ENCODE measurements at places on chromosomes 11 and 22.

DNA sequence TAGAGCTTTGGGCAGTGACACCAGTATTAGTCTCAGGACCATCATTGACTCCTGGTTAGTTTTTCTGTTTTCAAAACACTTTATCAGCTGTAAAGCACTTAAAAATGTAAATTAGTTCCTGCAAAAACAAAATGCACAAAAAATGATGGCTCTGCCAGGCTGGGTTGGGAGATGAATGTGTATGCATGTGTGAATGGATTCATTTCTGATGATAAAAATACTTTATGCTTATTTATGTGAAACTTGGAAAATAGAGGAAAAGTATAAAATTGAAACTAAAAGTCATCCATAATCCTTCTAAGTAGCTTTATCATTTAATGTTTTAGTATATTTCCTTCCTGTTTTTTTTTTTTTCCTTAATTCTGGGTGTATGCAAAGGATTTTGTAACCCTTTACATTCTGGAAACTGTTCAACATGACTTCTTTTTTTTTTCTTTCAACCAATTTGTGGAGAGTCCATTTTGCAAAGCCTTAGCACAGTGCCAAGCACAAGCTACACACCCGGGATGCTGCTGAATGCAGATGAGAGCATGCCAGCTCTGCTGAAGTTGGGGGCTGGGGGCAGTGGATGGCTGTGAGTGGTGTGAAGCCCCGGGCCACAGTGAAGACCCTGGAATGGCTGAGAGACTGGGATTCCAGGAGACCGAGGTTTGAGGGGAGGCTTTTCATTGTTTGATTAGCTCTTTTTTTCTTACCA is 37.6 kb downstream of the PTPRJ start:
- no peak for DNase-seq

DNA sequence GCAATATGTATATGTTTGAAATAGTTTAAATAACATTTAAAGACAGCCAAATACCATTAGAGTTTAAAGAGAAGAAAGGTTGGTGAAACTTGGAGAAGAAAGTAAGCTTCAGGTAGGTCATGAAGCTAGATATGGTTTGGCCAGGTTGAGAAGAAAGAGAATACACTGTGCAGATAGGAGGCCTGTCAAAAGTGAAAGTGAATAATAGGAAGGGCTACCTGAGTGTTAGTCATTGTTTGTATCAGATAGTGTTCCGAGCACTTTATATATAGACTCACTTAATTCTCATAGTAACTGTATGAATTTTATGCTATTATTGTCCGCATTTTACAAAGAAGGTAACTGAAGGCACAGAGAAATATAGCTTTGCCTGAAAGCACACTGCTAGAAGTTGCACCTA is 56.9 kb downstream of the USP47 start:
- no peak for DNase-seq

DNA sequence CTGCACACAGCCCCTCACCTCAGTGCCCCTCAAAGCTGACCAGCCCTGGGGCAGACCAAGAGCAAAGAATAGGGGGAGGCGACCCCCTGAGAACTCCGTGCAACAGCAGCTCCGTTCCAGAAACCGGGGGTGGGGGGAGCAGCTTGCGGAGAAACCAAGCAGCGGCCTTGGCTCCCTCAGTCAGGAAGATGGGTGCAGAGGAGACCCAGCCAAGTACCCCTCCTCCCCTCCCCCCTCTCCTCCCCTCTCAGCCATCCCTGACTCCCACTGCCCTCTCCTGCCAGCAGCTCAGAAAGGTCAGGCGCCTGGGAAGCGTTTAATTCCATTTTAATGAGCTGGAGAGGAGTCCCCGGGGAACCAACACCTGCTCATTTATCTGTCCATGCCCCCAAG is 78.9 kb downstream of the PDE2A start:
- DNase-seq = no peak

DNA sequence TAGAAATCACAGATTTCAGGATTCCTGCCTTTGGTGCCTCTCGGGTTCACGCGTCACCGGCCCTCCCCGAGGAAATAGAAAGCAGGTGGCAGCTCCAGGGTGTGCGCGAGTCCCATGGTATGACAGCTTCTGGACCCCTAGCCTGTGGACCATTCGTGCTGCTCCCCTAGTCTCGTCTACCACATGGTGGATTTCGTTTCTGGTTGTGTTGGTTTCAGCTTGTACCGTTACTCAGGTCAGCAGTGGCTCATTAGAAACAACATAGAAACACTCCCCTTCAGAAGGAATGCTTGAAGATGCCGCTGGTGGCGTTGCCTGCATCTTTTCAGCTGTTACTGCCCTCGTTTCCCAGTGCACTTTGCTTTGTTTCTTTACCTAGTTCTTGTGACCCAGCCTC is 700 bp downstream of the TTC17 start:
- no peak for DNase-seq

- DNase-seq = no peak
These were observed 397.8 kb downstream of the OPCML start for GRCh38 chr11:133134314-133135173.

GRCh38 chr11:9099617-9100016 is 8.2 kb upstream of the SCUBE2 start:
- no peak for DNase-seq

DNA sequence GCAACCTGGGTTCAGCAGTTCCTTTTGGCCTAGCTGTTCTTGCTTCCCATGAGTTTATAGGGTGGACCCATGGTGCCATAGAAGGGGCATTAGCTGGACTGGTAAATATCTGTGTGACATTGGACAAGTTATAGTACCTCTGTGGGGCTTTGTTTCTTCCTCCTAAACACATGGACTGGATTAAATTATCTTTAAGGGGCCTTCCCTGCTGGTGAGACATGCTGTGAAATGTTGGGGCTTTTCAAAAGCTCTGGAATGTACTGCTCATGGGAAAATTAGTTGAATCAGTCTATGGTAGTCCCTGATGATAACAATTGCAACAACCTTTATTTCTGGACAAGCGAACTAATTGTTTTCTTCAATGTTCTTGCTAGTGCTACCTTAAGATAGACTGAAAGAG is 276.2 kb downstream of the BLID start:
- DNase-seq = no peak

GRCh38 chr22:19407649-19408606 is 23.6 kb downstream of the HIRA start:
- no peak for DNase-seq

DNA sequence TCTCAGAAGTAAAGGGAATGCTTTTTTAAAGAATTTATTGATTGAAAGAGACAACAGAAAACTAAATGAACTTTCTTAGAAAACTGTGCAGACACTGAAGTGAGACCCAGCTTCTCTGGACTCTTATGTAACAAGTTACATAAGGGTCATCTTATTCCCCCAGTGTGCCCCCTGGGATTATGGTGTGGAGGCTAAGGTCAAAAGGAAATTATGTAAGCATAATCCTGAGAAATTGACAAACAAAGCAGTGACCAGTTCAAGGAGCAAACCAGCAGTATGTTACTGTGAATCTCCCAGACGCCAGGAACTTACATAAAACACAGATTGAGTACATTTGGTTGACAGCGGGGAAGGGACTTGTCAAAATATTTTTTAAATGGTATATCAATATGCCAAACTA is 78.6 kb downstream of the SLC1A2 start:
- no peak for DNase-seq

GRCh38 chr11:3165152-3165705 is at the start of gene OSBPL5:
TSS of gene OSBPL5 (minus strand) at chr11:3165310. CDS start at chr11:3129148, 36,162 bp downstream.
- DNase-seq = no peak

- DNase-seq = no peak
These were observed 48.0 kb downstream of the TIMP3 start for GRCh38 chr22:32849501-32849900.

DNA sequence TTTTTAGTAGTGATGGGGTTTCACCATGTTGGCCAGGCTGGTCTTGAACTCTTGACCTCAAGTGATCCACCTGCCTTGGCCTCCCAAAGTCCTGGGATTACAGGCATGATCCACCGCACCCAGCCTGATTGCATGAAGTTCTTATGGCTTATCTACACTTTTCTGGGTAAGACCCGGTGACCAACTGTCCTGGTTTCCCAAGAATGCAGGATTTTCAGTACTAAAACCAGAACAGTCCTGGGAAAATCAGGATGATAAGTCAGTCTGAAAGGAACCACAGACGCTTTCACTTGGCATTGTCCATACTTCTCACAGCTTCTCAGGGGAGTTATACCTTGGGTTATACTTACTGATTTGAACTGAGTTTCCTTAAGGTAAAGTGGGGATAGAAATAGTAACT is 1.4 kb upstream of the BPIFC start:
- DNase-seq = no peak

- DNase-seq = no peak
These were observed 82.7 kb downstream of the CCDC83 start for GRCh38 chr11:85937835-85938234.

GRCh38 chr11:94546162-94546470 is 2.4 kb downstream of the FUT4 start:
- no peak for DNase-seq

- no peak for DNase-seq
These were observed 34.3 kb upstream of the MYRF start for GRCh38 chr11:61718046-61718531.

- DNase-seq = no peak
These were observed 27.1 kb downstream of the DKK3 start for GRCh38 chr11:11981364-11981763.

- DNase-seq = no peak
These were observed 18.1 kb downstream of the IL17REL start for GRCh38 chr22:49994361-49995040.

- DNase-seq = peak; percentile 33
These were observed 21.7 kb upstream of the TNRC6B start for GRCh38 chr22:40156001-40156516.

DNA sequence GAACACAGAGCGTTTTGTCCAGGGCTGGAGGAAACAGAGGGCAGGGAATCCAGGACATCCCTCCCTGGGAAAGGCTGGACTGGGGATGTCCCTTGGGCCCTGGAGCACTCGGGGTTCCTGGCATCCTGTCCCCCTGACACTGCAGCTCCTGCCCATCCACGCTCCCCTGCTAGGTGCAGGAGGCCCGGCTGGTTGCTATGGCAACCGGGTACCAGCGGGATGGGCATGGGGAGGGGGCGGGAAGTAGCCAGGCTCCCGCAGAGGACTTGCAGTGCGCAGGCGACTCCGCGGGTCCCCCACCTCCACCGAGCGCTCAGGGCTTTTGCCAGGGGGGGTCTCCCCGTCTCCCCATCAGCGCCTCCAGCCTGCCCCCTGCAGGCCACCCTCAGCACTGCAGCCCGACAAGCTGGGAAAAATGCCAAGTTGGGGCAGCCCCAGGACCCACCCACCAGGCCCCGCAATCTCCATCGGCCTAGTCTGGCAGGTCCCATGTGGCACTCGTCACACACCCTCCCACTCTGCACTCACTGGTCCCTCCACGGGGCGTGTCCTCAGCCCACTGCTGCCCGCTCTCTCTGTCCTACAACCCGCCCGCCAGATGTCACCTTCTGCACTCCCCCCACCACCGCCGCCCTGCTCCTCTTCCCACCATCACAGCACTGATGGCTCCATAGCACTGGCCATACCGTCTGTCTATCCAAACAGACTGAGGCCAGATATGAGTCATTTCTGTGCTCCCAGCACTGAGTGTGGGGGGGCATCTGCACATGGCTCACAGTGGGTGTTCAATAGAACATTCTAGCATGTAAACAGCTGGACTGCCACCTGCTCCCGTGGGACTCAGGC is 31.5 kb downstream of the KIAA0930 start:
- DNase-seq = no peak

GRCh38 chr11:3920148-3920852 is 64.8 kb downstream of the STIM1 start:
- DNase-seq = no peak

- no peak for DNase-seq
These were observed 56.0 kb downstream of the ZNRF3 start for GRCh38 chr22:28939394-28939793.

DNA sequence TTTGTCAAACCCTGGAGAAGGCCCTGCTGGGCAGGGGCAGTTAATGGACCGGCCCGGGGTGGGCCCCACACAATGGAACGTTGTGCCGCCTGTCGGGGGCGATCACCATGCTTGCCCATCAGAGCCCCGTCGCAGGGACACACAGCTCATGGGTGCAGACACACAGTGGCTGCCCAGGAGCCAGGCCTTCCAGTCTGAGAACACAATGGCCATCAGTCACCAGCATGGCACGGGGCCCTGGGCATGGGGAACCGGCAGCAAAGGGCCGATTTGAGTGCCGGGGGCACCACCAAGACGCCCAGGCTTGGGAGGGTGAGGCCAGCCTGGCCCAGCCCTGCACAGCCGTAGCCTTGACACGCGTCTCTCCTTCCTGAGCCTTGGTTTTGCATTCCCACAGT is 7.1 kb downstream of the LINC01488 start:
- DNase-seq = no peak

DNA sequence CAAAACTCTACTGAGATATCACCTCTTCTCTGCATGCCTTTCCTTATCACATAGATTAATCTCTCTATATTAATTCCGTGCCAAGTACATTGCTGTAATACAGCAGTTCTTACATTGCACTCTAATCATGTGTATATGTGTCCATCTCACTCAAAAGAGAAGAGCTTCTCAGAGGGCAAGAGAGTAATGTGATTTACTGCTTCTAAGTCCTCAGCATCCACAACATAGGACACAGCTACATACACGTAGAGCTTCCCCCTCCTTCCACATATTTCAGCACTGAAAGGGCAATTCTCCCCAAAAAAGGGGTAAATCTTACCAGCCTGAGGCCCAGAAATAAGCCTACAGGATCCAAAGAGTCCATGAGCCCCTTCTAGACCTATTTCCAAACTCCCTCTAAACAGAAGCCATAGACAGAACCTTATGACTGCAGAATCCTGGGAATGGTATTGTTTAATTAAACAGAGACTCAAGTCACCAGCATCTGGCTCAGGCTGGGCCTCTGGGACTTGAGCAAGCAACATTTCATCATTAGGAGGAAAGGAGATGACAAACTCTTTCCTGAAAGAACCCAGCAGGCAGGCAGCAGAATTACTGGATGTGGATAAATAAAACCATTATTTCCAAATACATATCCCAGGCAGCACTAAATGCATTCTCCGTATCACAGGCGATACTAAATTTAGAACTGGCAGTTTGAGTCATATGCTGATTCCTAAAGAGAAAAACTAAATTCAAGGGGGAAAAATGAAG is 87.2 kb downstream of the KCNC1 start:
- DNase-seq = no peak

GRCh38 chr11:39177678-39178077 is 2281.8 kb downstream of the LRRC4C start:
- no peak for DNase-seq

DNA sequence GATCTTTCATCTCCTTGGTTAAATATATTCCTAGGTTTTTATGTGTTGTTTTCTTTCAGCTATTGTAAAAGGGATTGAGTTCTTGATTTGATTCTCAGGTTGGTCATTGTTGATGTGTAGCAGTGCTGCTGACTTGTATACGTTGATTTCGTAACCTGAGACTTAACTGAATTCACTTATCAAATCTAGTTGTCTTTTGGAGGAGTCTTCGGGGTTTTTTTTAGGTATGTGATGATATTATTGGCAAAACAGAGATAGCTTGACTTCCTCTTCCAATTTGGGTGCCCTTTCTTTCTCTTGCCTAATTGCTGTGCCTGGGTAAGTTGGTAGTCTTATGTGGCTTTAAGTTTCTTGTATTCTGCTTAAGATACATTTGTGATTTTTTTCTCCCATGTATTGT is 52.8 kb downstream of the CBL start:
- DNase-seq = peak; percentile 41
